ENCODE measurements at places on chromosomes 6 and 20.

GRCh38 chr6:1363298-1363697 lies 26.1 kb upstream of the FOXF2 start:
- no peak for DNase-seq

DNA sequence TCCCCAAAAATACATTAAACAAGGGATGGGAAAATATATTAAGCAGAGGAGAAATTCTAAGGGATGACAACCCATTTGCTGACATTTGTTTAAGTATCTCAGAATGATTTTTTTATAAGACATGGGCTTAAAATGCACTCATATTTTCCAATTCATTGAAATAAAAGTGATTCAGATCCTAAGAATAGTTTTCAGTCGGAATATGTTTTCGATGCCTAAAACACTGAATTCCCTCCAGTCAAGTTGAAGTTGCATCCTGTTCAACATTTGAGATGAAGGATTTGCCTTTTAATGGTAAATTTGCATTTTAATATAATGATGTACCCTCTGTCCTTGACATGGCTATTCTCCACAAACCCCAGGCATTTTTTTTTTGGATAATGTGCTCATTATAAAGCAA lies 79.3 kb downstream of the PTCHD4 start:
- no peak for DNase-seq

DNA sequence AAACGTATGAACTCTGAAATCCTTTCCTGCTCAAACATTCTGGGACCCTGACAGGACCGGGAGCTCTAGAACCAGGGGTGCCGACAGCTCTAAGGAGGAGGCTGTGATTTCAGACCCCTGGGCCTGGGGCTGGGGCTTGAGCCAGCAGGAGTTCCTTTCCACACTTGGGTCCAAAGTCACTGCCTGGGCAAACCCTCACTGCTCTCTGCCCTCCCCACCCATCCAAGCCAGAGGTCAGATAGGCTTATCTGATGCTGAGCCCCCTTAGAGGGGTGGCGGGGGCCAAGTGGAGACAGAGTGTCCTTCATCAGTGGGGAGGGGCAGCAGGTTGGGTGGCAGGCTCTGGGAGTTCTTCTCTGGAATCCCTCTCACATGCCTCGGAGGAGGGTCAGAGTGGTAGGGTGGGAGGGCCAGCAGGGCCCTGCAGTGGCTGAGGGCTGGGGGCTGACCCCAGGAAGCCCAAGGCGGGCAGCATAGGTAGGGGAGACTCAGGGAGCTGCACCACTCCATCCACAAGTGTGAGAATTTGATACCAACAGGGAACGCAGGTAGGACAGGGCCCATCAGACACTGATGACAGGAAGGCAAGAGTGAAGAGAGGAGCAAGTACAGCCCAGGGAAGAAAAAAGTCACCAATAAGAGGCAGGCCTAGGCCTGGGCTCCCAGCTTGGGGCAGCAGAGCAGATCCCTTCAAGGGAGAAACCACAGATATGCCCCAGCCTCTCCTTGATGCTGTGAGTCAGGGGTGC lies 121.0 kb downstream of the MRPL14 start:
- peak; percentile 45 for DNase-seq

- DNase-seq, result no peak
Measured at GRCh38 chr6:158751224-158751623, 67.9 kb downstream of the EZR start.

All from posterior vena cava (tissue), 2 donors.